ENCODE measurements at places on chromosomes 16 and 17.

GRCh38 chr17:38687286-38687685 lies 12.5 kb upstream of the EPOP start:
- DNase-seq = no peak

- no peak for DNase-seq
These were observed 43.5 kb downstream of the PLXDC1 start for GRCh38 chr17:39107973-39108372.

DNA sequence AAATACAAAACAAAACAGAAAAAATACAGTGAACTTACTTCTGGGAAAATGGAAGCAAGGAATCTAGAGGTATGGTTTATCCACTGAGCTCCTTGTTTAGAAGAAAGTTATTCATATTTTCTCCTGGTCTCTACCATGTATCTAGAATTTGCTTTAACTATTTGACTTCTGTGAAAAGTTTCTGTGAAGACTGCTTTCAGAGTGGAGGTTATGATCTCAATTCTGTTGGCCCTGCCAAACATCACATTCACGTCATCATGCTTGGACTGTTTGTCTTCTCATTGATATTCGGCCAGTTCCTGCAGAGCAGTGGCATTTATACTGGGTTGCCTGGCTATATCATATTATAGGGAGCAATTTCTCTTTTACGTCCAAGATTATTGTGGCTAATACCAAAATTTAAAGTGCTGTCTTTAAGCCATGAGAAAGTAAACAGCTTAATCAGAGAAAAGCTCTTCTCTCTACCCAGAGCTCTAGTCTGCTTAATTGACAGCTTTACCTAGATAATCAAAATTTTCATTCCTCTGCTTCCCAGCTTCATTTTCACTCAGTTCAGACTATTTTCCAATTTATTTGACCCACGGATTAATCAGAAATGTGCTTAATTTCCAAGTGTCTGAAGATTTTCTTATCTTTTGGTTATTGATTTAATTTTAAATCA lies at the start of gene ABCA8:
TSS of gene ABCA8 (minus strand) at position 212 of the 661 bp plus-strand sequence. CDS start 13,358 bp downstream, outside the sequence.
- DNase-seq = no peak

DNA sequence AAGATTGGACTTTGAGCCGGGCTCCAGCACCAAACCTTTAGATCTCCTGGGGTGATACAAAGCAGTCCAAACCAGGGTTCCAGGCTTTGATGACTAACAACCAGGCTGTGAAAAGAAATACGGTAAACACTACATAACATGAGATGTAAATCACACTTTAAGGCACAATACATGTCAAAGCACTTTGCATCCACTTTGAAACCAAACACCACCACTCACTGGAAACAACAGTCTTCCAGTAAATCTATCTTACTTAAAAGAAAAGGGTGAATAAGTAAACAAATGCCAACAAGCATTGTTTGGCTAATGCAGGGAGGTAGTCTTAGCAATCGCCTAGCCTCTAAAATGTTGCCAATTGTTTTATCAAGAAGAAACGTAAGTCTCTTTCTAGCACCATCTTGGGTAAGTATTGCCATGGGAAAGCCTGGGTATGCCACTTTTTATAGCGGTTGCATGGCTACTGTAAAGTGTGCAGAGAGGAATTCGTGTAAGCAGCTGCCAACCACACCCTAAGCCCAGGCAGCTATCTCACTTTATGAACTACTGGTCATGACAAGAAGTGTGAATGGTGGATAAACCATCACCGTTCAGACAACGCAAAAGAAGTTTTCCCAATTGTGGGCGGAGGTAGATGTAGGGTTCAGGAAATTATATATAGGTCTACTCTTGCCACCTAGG lies 267.4 kb upstream of the PSMD7 start:
- no peak for DNase-seq

GRCh38 chr16:83296505-83296904 lies 511.3 kb upstream of the HSBP1 start:
- DNase-seq = no peak

- no peak for DNase-seq
These were observed 2.0 kb upstream of the UNKL start for GRCh38 chr16:1416521-1416941.

GRCh38 chr17:68349157-68349556 lies 57.9 kb downstream of the ARSG start:
- no peak for DNase-seq

Data from substantia nigra (tissue), 51 donors.